Fibroblast of villous mesenchyme (primary cell): ENCODE measurements at places on chromosomes 2 and 18.

- DNase-seq = no peak
Observed at GRCh38 chr2:11068079-11068741, 87.1 kb upstream of the SLC66A3 start.

- DNase-seq = no peak
Observed at GRCh38 chr2:86238354-86238753, 39.1 kb downstream of the MRPL35 start.

GRCh38 chr2:155266583-155266982 is 568.1 kb downstream of the KCNJ3 start:
- no peak for DNase-seq

GRCh38 chr18:64207820-64208219 is 58.9 kb upstream of the LINC00305 start:
- DNase-seq = no peak

GRCh38 chr18:55927831-55928230 is 339.8 kb upstream of the TCF4 start:
- peak; percentile 94 for DNase-seq

- DNase-seq = no peak
Observed at GRCh38 chr2:10240161-10240681, 62.5 kb upstream of the HPCAL1 start.

DNA sequence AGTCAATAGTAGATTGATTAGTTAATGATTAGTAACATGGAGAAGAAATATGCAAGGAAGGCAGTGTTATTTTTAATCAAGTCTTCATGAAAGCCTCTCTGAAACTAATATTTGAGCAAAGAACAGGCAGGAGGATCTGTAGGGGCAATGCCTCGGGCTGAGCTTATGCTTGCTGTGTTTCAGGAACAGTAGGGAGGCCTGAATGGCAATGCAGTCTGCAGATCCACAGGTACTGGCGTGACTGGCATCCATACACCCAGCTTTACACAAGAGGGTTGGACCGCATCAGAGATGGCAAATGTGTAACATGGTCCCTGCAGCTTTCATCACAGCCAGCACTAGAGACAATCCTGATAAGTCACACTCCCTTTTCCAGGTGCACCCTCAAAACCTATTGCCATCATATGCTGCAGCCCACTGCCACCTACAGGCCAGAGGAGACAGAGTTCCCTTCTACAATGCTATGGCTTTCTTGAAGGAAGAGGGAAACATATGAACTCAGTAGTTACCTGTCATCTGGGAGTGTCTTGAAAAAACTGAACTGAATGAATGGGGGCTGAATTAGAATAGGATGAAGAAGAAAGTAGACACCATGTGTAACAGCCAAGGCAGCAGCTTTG is 582.4 kb upstream of the RAB6C start:
- DNase-seq = no peak

DNA sequence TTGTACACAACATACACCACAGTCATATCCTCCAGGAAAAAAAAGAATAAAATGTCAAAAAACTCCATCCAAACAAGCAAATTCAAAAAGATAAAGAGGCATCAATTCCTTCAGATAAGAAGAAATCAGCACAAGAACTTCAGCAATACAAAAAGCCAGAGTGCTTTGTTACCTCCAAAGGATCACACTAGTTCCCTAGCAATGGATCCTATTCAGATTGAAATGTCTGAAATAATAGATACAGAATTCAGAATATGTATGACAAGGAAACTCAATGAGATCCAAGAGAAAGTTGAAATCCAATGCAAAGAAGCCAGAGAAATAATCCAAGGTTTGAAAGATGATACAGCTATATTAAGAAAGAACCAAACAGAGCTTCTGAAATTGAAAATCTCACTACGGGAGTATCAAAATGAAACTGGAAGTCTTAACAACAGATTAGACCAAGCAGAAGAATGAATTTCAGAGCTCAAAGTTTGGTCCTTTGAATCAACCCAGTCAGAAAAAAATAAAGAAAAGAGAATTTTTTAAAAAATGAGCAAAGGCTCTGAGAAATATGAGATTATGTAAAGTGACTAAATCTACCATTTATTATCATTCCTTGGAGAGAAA is 80.6 kb downstream of the TRABD2A start:
- DNase-seq = no peak

GRCh38 chr2:60544062-60544461 is 9.4 kb downstream of the BCL11A start:
- DNase-seq = peak; percentile 78

- DNase-seq = no peak
Observed at GRCh38 chr2:23692851-23693605, 233.9 kb downstream of the ATAD2B start.

- DNase-seq = no peak
Observed at GRCh38 chr2:64735504-64735903, 81.8 kb upstream of the SERTAD2 start.

GRCh38 chr18:54173250-54173649 is 51.2 kb downstream of the MBD2 start:
- no peak for DNase-seq

DNA sequence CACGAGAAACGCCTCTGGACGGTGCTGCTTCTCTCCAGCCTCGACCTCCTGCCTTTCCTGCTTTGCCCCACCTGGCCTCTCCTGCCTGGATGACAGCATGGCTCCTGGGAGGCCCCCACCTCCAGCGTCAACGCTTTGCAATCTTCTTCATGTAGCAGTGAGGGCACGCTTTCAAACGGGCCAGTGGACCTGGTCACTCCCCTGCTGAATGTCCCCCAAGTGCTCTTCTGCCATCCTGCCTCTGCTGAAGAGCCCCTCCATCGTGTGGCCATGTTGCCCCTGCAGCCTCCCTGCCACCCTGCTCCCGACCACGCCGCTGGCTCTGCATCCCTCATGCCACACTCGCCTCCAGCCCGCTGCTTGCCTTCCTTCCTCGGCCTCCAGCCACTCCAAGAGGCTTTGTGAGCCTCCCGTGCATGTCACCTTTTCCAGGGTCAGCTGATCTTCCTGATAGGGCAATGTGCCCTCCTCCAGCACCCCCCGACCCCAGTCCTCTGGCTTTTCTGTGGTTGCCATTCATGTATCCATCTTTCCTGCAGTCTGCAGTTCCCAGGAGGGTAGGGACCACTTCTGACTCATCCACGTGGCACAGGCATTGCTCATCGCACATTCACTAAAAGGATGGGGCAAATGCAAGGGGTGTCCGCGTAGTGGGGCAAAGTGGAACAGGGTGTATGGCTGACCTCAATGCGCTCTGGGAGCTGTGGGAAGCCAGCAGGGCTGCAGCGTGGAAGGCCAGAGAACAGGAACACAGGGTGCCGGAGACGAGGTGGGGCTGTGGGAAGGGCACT is 268.8 kb downstream of the TWIST2 start:
- DNase-seq = no peak

- DNase-seq = peak; percentile 80
Observed at GRCh38 chr2:240397924-240398645, 37.4 kb upstream of the GPC1 start.

DNA sequence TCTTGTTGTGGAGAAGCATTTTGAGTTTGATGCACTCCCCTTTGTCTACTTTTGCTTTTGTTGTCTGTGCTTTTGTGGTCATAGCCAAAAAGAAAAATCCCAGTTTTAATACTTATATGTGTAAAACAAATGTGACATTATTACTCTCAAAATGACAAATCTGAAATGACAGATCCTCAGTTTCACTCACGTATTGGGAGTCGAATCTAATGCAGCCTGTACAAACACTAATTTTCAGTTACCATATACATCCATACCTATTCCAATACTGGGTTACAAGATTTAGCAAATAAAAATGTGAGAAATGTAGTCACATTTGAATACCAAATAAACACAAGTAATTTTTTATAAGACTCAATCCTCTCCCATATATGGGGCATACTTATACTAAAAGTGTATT is 148.2 kb upstream of the ZNF516 start:
- DNase-seq = no peak

DNA sequence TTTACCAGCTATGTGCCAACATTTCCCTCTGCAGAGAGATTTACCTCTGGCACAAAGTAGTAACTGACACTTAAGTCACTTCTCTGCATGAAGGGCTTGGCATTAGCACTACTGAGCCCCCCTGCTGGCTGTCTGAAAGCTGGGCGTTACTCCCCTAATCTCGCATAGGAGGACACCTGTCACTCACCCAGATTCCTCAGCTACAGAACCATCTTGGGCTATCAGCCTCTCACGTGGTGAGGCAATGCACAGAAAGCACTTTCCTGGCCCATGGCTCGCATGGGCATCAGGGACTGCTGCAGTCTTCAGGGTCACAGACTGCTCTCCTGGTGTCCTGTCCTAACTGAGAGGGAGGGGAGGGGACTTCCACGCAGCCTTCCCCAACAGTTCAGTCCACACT is 12.0 kb downstream of the SERPINE2 start:
- DNase-seq = no peak

DNA sequence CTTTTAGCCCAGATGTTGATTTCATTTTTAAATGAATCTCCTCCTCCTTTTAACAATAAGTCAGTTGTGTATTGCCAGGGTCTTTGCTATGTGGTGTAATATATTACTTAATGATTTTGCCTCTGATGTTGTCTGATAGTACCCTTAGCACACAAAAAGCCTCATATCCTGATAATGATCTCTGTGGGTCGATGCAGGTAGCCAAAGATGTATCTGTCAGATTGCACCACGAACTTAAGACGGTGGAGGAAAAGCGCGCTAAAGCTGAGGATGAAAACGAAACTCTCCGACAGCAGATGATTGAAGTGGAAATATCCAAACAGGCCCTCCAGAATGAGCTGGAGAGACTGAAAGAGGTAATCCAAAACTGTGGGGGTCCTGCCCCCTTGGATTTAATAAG is 14.8 kb downstream of the MTCL1 start:
- no peak for DNase-seq

DNA sequence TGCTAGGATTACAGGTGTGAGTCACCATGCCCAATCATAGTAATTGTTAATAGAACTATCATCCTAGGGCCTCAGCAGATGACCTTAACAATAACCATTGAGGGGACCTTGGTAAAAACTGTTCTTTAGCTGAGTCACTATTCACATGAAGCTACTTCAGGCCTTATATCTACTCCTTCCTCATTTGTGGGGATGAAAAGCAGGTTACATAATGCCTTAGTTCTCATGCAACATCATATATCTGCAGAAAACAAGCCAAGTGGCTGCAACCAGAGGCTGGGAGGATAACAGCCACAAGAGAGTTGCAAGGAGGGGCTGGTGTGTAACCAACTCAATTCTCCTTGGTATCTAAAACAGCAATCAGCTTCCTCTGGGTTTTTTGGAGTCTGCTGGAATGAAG is 445.4 kb downstream of the NBAS start:
- no peak for DNase-seq

DNA sequence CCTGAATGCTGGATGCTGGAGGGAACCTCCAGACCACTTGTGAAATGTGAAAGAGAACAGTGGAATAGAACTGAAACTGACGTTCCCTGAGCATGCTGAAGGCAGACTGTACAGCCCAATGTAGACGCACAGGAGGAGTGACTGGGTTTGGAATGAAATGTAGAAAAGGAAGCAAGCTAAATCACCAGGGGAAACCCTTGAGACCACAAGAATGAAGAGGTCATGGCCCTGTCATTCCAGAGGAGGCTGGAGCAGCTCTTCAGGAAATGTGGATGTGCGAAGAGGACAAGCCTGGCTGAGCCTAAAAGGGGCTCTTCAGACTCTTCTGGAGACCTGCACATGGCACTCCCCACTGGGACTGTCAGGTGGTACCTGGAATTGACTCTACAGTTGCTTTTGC is 118.5 kb upstream of the ALPP start:
- DNase-seq = peak; percentile 89

- DNase-seq = no peak
Observed at GRCh38 chr2:29390136-29390535, 274.9 kb downstream of the CLIP4 start.

GRCh38 chr2:17661460-17661859 is 92.2 kb downstream of the SMC6 start:
- no peak for DNase-seq

- DNase-seq = no peak
Observed at GRCh38 chr2:61785583-61785982, 68.3 kb downstream of the FAM161A start.

- peak; percentile 45 for DNase-seq
Observed at GRCh38 chr2:179104736-179105135, 54.8 kb upstream of the CCDC141 start.

DNA sequence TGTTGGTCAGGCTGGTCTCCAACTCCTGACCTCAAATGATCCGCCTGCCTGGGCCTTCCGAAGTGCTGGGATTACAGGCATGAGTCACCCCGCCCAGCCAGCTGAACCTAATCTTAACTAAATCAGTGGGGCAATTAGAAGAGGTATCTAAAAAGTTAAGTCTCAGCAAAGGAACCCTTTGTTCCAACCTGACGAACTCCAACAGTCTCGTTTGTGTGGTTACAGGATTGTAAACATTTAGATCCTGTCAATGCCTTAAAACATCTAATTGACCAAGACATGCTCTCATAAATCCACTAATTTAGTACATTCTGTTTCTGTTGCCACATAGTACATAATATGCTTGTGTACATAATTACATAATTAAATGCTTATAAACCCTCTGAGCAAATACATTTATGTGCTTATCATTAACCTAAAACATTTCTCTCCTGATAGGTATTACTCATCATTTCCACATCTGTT is 31.1 kb upstream of the STK39 start:
- DNase-seq = peak; percentile 98

DNA sequence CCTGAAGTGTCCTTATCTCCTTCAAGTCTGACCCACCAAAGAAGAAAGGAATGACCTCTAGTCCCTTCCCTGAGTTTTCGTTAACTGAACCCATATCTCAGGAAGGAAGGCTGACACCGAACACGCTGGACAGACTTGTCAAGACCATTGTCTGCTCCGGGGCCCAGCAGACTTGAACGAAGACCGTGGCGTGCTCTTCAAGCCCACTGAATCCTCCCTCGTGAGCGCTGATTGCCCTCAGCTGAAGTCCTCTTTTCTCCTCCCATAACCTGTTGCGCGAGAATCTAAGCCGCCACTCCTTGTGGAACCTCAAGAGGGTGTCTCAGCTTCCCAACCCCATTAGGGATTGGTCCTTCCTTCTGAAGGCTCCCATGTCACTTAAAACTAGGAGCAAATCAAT is 634 bp upstream of the CNDP1 start:
- no peak for DNase-seq

DNA sequence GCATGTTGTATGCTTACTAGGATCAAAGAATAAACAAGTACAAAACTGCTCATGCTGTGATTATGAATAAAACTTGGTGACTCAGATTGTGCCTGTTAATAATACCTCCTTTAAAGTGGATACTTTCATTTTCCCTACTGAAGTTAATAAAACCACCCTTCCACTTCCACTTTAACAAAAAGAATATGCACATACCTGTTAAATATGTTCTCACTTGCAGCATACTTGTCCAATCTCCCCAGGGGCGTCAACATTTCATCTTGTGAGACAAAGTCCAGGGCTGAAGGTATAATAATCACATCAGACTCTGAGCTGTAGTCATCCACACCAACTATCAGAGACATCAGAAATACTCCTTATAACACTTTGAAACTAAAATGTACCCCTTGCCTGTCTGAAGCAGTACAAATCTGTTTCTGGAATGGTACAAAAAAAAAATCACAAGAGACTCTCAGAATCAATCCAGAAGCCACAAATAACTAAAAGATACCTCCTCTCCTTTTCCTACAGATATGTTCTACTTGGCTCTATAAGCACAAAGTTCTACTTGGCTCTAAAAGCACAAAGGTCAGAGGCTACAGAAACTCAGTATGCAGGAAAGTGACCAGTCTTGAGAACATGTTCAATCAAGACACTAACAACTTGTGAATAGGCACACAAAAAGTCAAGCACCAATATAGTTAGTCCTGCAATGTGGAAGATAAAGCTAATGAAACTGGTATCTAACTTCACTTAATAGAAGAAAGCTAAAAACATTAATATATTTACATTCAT is 19.3 kb downstream of the PPP4R1 start:
- peak; percentile 55 for DNase-seq

- no peak for DNase-seq
Observed at GRCh38 chr2:143802871-143803650, 673.8 kb downstream of the ARHGAP15 start.
